Stimulated activated naive CD8-positive, alpha-beta T cell treated with anti-CD3 and anti-CD28 coated beads, Interleukin-15, amount 100 ng/mL, for 72 hours (primary cell): ENCODE measurements at places on chromosomes 1 and 21.

GRCh38 chr1:3282186-3282585, 172.3 kb upstream of the ARHGEF16 start:
- DNase-seq: no peak

GRCh38 chr1:32898056-32898455, 3.1 kb downstream of the TMEM54 start:
- DNase-seq: no peak

DNA sequence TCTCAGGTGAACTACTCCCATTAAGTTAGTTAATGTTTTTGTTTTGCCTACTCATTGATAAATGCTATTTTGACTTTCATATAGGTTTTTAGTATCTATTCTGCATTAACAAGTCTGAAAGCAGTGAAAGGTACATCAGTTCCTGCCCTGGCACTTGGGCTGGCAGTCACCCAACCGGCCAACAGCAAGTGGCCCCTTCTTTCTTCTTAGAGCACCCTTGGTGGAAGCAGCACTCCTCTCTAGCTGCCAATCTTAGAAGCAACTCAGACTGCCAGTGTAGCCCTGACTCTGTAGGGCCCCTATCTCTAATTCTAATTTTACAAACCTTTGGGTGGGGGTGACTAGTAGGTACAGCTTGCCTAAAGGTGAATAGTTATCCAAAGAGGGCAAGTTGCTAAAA, 155.7 kb downstream of the FGGY start:
- DNase-seq: no peak

DNA sequence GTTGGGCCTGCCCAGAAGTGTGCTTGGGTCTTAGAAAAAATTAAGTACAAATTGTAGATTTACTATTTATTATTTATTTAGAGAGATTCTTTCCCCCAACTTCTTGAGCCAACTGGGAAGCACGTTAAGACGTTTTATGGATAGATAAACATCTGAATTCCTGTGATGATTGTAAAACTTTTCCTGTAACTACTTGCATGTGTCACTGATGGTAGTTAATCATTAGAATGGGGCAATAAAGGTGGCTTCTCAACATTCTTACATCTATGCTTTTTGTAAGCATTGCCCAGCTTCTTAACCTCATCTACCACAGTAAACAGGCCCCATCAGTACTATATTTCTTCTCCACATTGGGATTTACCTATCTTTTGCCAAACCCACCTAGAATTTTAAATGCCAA, 559.8 kb downstream of the LMO4 start:
- DNase-seq: no peak
